ENCODE measurements at places on chromosomes 7 and 10.

GRCh38 chr10:132336919-132337407 lies 5.0 kb downstream of the LRRC27 start:
- no peak for DNase-seq

- DNase-seq: no peak
These were observed 334.4 kb upstream of the NPVF start for GRCh38 chr7:25562673-25563182.

GRCh38 chr10:15124190-15124589 lies 27.0 kb downstream of the RPP38 start:
- DNase-seq: no peak

GRCh38 chr10:46558122-46558391 lies 1.6 kb upstream of the GPRIN2 start:
- no peak for DNase-seq

GRCh38 chr7:79137942-79138341 lies 315.5 kb downstream of the MAGI2 start:
- DNase-seq: no peak

DNA sequence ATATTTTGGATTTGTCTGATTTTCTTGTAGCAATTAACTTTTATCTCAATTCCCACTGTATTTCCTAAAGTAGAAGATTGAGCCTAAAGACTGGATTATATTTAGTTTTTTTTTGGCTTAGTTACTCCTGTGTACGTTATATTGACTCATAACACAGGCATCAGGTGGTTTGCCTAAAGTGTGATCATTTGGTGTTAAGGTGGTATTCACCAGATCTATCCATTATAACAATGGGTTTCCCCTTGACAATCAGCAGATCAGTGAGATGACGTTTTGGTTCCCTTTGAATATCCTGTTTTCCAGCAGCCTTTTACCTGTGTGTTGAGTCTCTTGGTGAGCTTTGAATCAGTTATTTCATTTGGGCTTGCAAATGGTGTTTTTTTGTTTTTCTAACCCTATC lies 18.1 kb downstream of the MAPK8 start:
- DNase-seq: no peak

GRCh38 chr7:27661811-27662489 lies 733 bp downstream of the HIBADH start:
- no peak for DNase-seq

- DNase-seq: no peak
These were observed 597.3 kb downstream of the CNTNAP2 start for GRCh38 chr7:146713934-146714333.
